ENCODE measurements at places on chromosomes 1 and 21. TPM values are rescaled to one million over a fixed set of nuclear protein-coding genes. Genes with fewer than 3 reads are reported as not detected.
A peak's percentile ranks its signal among the peaks of the same experiment; 100 is the strongest.

The ADGRB2 gene
- 0.18 TPM for total RNA-seq

The KMO gene
- total RNA-seq: 0.34 TPM

The KRTAP11-1 gene
- total RNA-seq: not detected

The CCDC27 gene
- not detected for total RNA-seq

GRCh38 chr1:115084902-115085511 lies 4.3 kb downstream of the TSPAN2 start:
- DNase-seq: no peak

DNA sequence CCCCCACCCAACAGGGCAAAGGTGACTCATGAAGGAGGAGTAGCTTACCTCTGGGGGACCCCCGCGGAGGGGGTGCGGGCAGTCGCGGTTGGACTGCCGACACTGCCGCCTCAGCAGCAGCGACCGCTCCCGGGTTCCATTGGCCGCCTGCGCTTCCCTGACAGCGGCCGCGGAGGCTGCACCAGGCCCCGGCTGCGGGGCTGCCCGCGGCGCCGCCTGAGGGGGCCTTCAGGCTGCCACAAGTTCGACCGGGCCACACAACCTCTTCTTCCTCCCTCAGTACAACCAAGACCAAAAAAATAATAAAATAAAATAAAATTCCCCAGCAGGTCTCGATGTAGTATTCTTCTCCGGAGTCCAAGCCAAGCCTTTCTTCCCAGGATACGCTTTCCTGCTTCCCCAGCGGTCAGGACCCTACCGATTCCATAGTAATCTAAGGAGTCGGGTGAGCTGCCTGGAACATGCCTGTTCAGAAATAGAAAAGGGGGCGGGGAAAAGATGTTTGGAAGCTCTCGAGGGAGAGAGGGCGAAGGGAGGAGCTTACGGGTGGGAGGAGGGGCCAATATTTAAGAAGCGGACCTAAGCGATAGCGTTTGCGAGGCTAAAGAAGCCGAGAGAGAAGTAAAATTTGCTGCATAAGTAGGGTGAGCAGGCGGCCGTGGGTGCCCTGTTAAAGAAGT lies at the start of gene PI4KB:
Gene PI4KB, minus strand, starts transcription at position 194 of the 680 bp plus-strand sequence. CDS start 10,935 bp downstream, outside the sequence.
- peak; percentile 87 for DNase-seq

DNA sequence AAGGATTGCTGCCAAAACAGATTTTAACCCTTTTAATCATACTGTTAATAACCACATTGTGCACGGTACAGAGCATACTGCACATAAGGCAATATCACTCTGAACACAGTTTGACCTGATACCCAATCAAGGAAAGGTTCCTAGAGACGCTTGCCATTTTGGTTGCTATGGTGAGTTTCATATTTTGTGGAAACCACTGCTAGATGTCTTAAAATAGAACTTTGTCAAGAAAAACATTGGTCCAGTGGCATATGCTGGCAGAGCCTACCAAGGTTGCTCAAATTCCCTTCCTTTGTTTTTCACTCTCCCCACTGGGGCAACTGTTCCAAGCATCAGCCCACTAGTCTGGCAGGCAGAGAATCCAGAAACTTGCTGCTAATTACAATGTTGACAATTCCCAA lies 114.8 kb upstream of the DPYD start:
- DNase-seq: no peak
